ENCODE measurements at places on chromosomes 12 and 14.
A peak's percentile ranks its signal among the peaks of the same experiment; 100 is the strongest.

DNA sequence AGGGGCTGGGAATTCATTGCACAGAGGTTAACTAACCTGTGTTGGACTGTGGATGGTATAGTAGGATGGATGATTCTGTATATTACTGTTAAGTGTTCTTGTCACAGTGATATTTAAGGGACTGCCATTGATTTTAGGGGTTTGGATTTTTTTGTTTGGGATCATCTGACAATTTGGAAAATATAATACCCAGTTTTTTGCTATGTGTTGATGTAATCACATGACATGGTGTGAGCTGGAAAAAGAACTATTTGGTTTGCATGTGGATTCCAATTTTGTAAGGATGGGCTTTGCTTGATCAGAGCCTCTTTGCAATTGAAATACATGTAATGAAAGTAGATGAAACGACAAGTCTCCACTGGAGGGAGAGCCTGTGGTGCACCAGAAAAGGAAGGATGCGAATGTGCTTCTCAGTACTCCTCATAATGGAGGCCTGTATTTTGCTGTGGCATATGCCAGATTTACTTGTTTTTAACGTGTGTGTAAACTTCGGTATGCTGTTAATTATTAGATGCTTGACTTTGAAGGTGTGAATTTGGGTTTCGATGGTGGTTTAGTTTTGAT is 2.7 kb downstream of the DYRK2 start:
- DNase-seq, result no peak

DNA sequence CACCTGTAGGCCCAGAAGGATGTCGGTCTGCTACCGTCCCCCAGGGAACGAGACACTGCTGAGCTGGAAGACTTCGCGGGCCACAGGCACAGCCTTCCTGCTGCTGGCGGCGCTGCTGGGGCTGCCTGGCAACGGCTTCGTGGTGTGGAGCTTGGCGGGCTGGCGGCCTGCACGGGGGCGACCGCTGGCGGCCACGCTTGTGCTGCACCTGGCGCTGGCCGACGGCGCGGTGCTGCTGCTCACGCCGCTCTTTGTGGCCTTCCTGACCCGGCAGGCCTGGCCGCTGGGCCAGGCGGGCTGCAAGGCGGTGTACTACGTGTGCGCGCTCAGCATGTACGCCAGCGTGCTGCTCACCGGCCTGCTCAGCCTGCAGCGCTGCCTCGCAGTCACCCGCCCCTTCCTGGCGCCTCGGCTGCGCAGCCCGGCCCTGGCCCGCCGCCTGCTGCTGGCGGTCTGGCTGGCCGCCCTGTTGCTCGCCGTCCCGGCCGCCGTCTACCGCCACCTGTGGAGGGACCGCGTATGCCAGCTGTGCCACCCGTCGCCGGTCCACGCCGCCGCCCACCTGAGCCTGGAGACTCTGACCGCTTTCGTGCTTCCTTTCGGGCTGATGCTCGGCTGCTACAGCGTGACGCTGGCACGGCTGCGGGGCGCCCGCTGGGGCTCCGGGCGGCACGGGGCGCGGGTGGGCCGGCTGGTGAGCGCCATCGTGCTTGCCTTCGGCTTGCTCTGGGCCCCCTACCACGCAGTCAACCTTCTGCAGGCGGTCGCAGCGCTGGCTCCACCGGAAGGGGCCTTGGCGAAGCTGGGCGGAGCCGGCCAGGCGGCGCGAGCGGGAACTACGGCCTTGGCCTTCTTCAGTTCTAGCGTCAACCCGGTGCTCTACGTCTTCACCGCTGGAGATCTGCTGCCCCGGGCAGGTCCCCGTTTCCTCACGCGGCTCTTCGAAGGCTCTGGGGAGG is at the start of gene LTB4R:
Gene LTB4R (plus strand): TSS at position 857 of the 959 bp plus-strand sequence. CDS start 4,150 bp downstream, outside the sequence.
- DNase-seq, result no peak

- DNase-seq, result no peak
Observed at GRCh38 chr12:12461923-12462315, 100.7 kb downstream of the DUSP16 start.

DNA sequence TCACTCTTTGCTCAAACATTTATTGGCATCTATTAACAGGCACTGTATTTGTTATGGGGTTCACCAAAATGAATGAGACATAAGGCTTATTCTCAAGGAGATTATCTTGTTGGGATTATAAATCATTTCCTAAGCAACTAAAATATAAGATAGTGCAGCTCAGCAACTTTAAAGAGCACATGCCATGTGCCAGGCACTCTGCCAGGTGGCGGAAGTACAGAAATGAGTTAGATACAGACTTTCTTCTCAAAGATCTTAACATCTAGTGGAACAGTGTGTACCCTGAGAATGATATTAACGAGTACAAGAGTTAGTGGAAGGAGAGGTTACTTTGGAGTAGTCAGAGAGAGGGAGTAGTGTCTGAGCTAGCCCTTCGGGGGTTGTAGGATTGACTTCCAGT is 28.4 kb upstream of the TOMM20L start:
- DNase-seq, result no peak

DNA sequence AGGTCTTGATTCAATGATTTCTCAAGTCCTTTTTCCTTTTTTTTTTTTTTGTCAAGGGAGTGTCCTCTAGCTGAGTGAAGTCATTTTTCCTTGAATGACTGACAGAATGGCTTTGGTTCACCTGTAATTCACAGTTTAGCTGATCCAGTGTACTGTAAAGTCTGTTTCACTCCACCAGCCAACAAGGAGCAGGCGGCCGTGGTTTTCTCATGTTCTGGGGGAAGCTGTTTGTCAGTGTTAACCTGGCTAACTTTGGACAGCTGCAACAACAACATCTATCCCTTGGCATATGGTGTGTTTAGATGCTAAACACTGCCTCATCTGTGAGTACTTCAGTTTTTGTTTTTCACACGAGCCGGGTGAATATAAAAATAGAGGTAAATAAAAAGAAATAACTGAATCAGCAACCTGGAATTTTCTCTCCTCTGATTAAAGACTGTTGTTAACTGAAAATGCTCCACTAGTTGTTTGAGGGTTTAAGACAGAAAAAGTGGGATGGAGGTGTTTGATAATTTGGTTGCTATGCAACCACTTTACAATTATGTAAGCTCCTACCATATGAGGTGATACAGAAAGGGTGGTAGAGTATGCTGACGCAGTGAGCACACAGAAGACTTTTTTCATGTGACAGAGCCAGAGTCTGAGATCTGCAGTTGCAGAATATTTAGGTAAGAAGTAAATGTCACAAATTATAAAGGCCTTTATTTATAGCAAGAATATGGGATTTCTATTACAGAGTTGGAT is 50.3 kb upstream of the SLC2A13 start:
- DNase-seq, result no peak

DNA sequence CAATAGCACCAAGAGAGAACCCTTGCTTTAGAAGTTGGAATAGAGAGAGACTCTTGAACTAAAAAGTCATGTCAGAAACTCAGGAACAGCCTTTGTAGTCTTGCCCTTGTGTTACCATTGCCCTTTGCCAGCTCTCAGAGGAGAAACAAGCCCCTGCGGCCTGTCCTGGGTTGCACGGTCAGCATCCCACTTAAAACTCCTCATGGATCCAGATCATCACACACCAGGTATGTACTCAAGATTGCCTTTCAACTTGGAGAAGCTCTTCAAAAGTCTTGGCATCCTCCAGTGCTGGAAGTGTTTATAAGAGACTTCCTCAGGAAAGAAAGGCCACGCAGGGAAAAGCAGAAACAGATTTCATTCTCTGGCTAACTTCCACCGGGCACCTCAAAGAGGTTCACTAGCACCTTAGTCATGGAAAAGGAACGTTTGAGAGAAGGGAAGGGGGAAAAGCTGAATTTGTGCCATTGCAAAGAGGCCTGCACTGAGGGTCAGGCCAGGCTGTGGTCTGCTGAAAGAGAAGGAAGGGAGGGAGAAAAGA is 594.2 kb downstream of the MED13L start:
- no peak for DNase-seq

DNA sequence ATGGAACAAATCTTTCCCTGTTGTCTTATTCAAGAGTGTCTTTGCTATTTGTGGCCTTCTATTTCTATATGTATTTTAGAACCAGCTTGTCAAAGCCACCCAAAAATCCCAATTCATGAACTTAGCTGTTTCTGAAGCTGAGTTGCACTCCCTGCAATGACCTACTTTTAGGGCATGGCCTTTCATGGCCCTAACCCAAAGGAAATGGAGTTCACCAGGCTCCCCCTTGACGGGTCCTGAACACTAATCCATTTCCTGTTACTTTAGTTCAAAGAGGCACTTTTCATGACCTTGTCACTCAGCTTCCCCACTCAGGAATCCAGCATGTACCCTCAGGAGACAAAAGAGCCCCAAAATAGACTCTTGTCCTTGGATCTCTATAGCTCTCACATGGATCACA is 7.6 kb downstream of the TMED8 start:
- DNase-seq, result no peak

- DNase-seq, result no peak
Observed at GRCh38 chr12:118052324-118053070, 8.5 kb downstream of the WSB2 start.

GRCh38 chr14:29274890-29275596 is 508.5 kb downstream of the FOXG1 start:
- no peak for DNase-seq

GRCh38 chr12:8035440-8036010 is 3.0 kb downstream of the FOXJ2 start:
- DNase-seq, result no peak

DNA sequence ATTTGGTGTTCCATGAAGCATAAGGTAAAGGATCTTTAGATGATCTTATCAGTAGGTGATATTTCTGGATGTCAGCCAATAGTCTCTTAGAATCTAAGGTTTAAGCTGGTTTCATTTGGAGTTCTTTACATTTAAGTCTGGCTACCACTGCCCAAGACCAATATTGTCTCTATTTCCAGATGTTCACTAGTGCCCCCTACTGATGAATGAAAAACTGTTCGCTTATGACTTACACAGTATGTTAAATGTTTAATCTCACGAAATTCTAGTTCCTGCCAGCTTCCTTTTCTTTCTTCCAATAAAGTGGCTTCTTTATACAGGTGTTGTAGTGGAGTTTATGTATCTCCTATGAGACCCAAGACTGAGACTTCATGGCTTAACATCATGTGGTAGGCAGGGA is 31.8 kb upstream of the MIS18BP1 start:
- DNase-seq, result no peak

GRCh38 chr12:128138125-128138524 is 128.8 kb upstream of the TMEM132C start:
- no peak for DNase-seq

DNA sequence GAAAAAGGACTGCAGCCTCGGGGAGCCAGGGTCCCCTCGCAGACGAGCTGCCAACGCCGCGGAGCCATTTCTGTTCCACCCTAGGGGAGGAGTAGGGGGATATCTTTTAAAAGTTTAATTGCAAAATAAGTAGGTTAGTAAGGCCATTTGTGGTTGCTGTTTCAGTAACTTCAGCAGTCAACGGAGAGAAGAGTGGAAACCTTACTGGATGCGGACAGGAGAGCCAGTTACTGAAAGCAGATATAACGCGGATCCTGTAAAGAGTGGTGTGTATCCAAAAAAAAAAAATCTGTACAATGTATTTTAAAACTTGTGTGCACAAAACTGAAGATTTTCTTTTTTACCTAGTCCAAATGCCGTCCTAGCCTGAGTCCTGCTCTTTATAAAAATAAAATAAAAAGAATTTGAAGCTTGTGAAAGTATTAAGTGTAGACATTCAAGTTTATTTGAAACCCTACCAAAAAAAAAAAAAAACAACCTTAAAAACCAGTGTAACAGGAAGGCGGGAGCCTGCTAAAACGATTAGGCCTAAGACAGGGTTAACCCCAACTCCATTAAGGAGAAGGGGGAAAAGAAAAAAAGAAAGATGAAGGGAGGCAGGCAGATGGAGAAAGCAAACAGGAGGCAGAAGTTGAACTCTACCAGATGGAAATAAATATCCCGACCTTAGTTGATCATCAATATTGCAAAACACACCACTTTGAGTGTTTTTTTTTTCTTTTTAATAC is 1.0 kb upstream of the BTG1 start:
- no peak for DNase-seq

DNA sequence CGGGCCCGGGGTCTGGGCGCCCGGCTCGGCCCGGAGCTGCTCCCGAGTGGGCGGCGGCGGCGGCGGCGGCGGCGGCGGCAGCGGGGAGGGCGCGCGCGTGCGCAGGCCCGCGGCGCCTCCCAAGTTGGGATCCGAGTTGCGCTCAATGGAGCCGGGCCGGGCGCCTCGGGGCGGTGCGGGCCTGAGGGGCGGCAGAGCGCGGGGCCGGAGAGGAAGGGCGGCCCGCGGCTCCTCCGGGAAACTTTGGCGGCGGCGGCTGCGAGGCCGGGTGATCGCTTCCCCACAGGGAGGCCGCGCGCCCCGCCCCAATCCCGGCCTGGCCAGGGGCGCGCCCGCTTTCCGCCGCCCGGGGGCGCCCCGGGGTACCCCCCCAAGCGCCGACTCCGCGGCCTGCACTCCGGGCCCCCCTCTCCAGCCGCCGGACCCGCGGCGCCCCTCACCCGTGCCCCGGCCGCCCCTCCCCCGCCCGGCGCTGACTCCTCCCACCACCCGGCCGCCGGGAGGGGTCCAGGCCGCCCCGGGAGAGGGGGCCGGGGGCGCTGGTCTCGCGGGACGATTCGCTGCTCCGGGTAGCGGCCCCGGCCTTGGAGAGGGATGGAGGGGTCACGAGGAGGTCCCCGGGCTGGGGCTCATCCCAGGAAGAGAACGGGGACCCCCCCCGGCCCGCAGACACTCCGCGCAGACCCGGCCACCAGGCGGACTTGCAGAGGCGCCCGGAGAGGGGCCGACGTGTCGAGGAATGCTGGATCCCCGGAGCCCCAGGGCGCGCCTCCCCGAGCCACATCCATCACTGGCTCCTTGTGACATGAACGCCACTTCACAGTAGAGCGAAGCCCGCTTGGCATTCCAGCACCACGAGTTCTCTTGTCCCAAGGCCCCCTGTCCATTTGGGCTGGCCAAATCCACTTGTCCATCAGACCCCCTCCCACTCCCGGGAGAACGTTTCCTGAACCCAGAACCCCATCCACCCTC is at the start of gene RILPL1:
Gene RILPL1 (minus strand): TSS at position 48 of the 972 bp plus-strand sequence. CDS start 237 bp downstream, outside the sequence.
- DNase-seq, result peak; percentile 21

- no peak for DNase-seq
Observed at GRCh38 chr12:116982791-116983411, 72.2 kb downstream of the FBXW8 start.

- DNase-seq, result no peak
Observed at GRCh38 chr12:68790081-68790951, 17.7 kb upstream of the MDM2 start.

DNA sequence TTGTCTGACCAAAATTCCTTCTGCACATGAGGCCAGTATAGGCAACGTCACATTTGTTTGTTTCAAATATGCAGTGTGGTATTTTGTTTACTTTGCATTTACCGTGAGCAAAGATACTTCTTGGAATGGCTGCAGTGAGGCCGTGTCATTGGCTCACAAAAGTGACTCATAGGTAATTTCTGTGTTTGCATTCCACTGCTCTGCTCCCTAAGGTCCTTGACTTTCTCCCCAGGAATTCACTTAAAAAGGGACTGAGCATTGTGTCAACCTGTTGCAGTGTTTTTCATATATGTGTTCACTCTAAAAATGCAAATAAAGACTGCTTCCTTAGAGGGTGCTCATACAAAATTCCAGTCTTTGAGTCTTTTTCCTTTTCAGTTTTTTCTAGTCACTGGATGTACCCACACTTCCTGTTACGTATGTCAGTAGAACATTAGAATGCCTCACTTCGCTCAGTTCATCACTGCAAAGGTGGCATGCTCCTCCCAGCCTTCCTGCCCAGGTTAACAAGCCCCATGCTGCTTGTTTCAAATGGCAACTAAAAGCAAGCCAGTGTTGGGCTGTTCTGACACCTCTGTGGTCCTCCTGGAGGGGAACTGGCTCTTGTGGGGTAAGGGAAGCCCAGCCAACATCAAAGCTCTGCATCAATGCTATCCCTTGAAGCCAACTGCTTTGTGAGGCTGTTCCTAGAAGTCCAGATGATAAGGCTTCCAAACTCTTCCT is 9.1 kb downstream of the C12orf76 start:
- no peak for DNase-seq

- peak; percentile 9 for DNase-seq
Observed at GRCh38 chr14:73245480-73246325, 8.4 kb downstream of the PAPLN start.

GRCh38 chr12:120119271-120119973 is 2.9 kb upstream of the RAB35 start:
- no peak for DNase-seq
